ENCODE measurements at places on chromosomes 4 and X.

GRCh38 chr4:134544303-134544770 lies 342.7 kb upstream of the PABPC4L start:
- DNase-seq: no peak

GRCh38 chr4:171847751-171848150 lies 34.5 kb downstream of the GALNTL6 start:
- no peak for DNase-seq

- no peak for DNase-seq
These were observed 558.0 kb upstream of the TECRL start for GRCh38 chr4:64967286-64967685.

- DNase-seq: no peak
These were observed 10.1 kb upstream of the SH3TC1 start for GRCh38 chr4:8188743-8189550.

- no peak for DNase-seq
These were observed 33.0 kb downstream of the SULT1B1 start for GRCh38 chr4:69727426-69727825.

GRCh38 chr4:1168191-1169101 lies 3.9 kb downstream of the SPON2 start:
- DNase-seq: no peak

DNA sequence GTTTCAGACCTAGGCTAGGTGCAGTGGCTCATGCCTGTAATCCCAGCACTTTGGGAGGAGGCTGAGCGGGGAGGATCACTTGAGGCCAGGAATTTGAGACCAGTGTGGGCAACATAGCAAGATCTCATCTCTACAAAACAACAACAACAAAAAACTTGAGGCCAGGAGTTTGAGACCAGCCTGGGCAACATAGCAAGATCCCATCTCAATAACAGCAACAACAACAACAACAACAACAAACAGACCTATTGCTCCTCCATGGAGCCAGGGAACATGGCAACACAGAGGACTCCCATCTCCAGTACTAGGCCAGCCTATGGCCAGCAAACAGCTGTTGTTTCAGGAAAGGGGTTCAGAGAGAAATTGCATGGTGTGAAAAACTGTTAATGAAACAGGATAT lies 43.4 kb downstream of the SLC16A2 start:
- no peak for DNase-seq

DNA sequence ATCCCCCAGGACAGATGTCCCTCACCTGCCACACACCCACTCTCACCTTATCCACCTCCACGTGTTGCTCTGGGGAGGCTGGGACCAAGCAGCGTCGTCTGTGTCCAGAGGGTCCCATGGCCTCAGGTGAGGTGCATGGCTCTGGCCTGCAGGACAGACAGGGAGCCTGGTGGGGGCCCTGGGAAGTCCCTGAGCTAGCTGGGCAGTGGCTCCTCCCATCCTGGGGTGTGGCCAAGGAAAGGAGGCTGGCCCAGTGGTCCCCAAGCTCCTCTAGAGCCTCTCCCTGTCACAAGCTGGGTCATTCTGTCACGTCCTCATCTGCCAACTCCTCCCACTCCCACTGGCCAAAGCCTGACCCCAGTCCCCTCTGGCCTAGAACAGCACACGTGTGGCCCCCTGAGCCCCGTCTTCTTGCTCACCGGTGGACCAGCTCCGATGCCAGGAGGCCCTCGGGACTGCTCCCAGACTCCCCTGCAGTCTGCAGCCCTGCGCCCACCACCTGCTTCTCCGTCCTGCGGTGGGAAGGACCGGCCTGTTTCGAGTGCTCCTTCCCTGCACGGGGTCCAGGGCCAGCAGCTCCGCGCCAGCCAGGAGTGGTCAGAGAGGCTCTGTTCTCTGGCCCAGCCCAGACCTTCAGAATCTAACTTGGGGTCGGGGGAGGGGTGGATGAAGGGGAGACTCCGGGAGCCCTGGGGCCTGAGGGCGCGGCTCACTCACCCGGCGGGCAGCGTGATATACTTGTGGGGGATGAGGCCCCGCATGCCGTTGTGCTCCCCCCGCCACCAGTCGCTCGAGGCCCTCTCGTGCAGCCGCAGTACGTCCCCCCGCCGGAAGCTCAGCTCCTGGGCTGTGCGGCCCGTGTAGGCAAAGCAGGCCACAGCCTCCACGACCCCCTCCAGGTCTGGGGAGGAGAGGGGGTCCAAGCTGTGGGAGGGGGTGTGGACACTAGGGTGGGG lies 4.8 kb downstream of the AVPR2 start:
- no peak for DNase-seq

DNA sequence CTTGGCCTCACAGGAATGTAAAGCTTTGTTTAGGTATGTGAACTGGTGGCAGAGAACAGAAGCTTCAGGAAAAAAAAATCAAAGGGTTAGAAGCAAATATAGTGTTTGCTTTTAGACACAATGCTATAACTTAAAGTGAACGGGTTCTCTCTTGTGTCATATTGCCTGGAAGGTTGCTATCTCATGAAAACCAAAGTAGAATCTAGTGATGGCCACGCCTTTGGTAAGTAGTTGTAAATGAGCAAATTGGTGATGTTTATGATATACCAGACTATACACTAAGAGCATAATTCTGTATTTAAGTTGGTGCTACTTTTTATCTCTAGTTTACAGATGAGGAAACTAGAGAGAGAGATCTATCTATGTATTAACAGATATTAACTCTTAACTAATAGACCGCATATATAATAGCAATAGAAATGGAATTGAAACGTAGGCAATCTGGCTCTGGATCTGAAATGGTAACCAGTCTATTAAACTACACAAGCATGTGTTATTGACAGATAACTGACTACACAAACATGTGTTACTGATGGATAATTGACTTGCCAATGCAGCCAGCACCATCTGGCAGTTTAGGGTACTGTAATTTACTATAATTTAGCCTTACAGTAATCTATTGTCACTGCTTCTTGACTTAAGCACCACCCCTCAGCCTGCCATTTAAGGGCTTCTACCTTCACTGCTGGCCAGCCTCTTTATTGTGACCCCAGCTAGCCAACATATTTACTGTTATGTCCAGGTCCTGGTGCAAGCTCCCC lies 40.8 kb downstream of the HCCS start:
- no peak for DNase-seq

GRCh38 chrX:99663136-99663535 lies 746.9 kb downstream of the PCDH19 start:
- DNase-seq: no peak

DNA sequence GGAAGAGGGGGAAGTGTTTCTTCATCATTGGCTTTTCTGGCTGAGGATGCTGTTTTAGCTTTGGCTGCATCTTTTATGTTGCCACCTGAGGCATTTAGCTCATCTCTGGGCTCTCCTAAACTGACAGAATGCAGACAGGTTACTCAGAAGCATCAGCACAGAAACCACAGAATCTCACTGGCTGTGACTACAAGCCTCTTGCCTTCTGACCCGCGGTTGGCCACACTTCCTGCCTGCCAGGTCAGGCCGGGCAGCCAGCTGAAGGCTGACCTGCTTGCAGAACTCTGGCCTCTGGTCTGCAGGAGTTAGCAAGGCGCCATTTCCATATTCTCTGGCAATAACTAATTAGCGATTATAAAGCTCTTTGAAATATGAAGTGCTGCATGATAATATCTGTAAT lies 366.5 kb downstream of the MID1IP1 start:
- DNase-seq: no peak

- no peak for DNase-seq
These were observed 12.6 kb downstream of the NOCT start for GRCh38 chr4:139028191-139028661.
